Fibroblast of skin of left quadriceps (primary cell): ENCODE measurements at places on chromosomes 7 and 10.
A peak's percentile ranks its signal among the peaks of the same experiment; 100 is the strongest.

DNA sequence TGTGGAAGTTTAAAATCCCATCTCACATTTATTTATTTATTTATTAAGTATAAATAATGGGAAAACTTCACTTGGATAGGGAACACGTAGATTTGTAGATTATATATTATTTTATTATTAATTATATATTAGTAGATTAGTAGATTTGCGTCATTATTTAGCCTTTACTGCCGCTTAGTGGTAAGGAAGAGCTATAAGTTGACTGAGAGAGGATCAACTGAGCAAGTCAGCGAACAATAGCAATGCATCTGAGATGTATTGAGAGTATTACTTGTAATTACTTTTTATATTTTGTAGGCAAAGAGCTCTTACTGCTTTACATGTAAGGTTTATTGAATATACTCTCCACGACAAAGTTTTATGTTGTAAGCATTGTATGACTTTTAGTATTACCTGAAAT, 244.5 kb upstream of the ANKRD30A start:
- DNase-seq: peak; percentile 4

DNA sequence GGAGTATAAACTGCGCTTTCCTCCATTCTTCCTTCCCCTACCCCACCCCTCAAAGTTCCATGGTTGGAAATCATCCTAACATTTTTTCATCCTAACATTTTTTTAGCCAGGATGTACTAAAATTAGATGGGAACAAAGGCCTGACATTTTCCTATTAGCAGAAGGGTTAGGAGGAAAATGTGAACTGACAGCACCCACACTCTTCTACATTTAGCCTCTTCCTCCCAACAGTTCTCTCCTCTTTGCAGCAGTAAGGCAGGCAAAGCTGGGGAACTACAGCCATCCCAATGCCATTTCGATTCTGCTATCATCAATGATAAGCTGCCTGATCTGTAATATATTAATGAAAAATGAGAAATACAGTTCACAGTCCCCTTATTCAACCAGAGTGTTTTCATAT, 11.4 kb upstream of the FAM53B start:
- no peak for DNase-seq

- no peak for DNase-seq
Measured at GRCh38 chr10:93071674-93072224, 1.9 kb upstream of the CYP26A1 start.

GRCh38 chr10:34116681-34117271, 698.3 kb downstream of the PARD3 start:
- no peak for DNase-seq

DNA sequence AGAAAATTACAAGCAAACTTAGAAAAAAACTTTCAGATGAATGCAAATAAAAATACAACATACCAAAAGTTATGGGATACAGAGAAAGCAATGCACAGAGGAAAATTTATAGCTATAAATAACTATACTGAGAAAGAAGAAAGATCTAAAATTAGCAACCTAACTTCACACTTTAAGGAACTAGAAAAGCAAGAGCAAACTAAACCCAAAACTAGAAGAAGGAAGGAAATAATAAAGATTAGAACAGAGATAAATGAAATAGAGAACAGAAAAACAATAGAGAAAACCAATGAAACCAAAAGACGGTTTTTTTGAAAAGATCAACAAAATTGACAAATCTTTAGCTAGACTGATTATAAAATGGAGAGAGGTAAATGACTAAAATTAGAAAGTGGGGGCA, 9.6 kb upstream of the STRA8 start:
- DNase-seq: no peak

DNA sequence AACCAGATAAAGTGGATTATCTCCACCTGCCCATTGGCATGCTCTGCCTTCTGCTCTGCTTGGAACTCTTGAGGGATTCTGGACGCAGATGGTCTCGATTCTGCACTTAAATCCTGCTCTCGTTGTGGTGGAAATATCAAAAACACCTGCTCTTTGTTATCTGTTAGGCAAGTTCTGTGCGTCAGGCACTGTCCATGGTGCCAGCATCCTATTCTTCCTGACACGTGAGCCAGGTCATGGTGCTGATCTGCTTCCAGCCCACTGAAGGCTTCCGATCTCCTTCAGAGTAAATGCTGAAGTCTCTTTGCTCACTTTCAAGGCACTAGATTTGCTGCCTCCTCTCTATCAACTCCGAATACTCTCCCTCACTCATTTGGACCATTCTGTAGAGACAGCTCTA, 505.6 kb downstream of the HTR7 start:
- no peak for DNase-seq

DNA sequence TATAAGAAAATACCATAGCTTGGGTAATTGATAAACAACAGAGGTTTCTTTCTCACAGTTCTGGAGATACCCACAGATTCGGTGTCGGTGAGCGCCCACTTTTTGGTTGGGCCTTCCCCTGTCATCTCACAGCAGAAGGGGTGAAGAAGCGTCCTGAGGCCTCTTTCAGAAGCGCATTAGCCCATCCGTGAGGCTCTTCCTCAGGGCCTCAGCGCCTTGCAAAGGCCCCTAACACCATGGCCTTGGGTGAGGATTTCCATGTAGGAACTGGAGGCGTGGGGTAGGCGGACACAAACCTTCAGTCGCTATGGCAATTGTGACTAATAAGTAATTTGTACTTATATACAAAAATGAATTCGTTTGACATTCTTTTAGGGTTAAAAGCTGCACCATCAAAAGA, 316.0 kb downstream of the PTPRN2 start:
- no peak for DNase-seq

- DNase-seq: no peak
Measured at GRCh38 chr10:31036209-31036608, 4.5 kb upstream of the ZNF438 start.

DNA sequence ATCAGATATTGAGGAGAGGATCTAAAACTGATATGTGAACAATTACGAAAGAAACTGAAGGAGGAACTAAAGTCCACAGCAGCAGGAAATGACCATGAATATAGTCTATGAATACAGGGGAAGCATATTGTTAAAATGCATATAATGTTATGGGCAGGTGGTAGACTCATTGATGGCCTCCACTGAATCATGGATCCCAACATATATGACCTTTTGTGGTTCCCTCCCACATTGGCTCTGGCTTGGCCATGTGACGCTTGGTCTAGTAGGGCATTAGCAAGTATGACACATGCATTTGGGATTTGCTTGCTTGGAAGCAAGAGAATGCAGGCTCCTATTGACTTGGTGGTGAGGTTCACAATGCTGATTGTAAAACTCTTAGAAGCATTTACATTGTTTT, 55.2 kb upstream of the RAB18 start:
- no peak for DNase-seq

DNA sequence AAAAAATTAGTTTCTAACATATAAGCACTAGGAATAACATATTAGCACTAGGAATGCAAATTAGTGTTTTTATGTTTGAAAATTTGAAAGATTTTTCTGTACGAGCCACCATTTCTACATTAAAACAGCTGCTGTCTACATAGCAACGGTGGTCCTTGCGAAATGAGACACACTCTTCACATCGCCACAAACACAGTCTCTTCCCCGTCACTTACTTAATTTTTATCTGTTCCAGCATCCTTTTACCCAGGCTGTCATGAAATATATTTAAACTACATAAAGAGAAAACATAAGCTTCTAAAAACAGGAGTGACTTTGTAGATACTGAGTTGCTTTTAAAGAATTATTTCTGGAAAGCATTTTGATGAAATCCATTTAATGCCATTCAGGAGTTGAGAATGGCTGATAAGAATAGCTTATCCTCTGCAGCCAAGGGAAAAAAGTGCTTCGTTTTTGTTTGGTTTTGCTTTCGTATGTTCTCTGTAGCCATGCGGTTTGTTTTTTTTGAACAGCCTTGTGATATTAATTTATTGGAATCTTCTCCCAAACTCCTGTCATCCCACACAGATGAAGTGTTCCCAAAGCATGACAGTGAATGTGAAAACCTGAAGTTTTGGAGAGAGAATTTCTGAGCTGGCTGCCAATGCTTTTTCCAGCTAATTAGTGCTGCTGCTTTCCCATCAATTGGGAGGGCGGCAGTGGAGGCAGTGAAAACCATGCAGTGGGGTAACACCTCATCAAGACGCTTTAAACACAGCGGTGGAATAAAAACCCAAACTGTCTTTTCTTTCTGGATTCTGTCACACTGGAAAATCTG, 603.7 kb upstream of the ADARB2 start:
- no peak for DNase-seq

DNA sequence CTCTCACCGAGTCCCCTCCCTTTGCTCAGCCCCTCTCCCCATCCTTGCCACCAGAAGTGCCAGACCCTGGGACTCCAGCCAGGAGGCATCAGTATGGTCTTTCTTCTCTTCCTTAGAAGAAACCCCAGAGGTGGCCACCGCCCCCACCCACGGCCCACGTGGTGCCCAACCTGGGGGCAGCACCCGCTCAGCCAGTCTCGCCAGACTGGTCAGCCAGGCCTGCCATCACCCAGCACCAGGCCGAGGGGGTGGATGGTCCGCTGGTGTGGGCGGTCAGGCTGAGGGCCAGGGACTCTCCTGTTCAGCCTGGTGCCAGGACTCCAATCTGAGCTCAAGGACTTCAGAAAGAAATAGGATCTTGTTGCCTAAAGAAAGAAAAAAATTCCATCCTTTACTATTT, 5.8 kb upstream of the CLDN4 start:
- DNase-seq: no peak

DNA sequence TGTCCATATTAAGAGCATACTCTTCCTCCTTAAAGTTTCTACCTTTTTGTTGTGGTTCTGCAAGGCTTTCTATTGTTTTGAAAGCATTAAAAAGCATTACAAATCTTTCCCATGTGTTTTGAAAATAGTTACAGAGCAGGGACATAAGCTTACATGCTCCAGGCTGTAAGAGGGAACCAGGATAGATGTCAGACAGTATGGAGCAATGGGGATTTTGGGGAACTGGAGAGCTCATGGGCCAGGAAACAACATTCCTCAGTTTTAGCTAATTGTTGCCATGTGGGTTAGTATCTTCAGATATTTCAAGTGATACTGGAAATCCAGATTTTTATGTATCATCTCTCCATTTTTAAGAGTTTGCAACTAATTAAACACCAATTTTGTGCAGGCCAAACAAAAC, 3.5 kb downstream of the MDFIC start:
- peak; percentile 66 for DNase-seq

DNA sequence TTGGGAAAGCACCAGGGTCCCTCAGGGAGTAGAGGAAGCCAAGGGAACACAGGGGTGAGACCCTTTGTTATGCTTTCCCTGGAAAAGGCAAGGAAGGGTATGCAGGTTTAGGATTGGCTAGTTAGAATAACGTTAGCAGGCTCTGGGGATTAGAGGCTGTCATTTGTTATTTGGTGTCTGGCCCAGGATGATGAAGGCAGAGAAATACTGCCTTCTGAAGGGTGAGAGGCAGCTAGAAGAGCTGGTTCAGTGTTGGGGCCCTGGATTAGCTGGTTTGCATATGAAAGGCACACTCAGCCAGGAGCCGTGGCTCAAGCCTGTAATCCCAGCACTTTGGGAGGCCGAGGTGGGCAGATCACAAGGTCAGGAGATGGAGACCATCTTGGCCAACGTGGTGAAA, 3.0 kb upstream of the PILRA start:
- no peak for DNase-seq

DNA sequence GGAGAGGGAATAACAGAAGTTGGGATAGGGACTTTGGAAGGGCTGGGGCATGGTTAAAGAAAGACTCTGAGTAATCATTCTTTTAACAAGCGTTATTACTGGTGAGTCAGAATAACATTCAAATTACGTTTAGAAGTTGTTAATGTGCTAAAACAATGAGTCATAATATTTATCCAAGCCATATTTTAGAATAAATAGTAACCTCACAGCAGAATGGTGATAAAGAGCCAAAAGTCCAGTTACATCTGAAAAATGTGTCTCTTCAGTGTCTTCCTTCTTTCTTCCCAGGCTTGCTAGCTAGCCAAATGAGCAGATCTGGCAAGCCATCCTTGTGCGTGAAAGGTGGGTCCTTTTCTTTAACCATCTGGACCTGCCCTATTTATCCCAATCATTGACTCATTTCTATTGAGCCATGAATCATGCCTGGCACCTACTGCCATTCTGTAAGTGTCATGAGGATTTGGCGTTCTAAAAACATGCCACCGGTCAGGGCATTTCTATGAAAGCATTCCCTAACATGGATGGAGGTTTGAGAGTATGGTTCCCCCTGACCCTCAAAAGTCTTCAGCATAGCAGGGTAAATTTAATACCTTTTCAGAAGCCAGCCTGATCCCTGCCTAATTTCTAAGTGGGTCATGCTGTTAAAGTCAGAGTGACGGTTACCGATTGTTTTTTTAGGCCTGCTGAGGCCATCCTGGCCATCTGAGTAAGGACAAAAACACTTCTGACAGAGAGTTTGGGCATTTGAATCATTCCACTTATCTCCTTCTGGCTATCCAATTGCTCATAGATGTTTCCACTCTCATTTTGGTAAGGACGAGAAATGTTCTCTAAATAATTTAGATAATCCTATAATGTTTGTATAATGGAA, 26.9 kb downstream of the MYPN start:
- DNase-seq: peak; percentile 78
